Esophagus muscularis mucosa (tissue), 4 donors: ENCODE measurements at places on chromosomes 7 and 10. TPM values are rescaled to one million over a fixed set of nuclear protein-coding genes. Genes with fewer than 3 reads are reported as not detected.

GRCh38 chr7:21828841-21829240 lies 116.9 kb downstream of the CDCA7L start:
- no peak overlapping the region for H3K27ac ChIP-seq
- no peak overlapping the region for H3K4me3 ChIP-seq
- no peak for DNase-seq

- no peaks in the 10 kb centered on the region for H3K36me3 ChIP-seq
- no peak for DNase-seq
- no peak overlapping the region for H3K4me3 ChIP-seq
- H3K4me1 ChIP-seq: peaks cover 22% of the 10 kb centered on the region
- H3K27ac ChIP-seq: no peak overlapping the region
- H3K27me3 ChIP-seq: no peaks in the 10 kb centered on the region
These were observed 19.4 kb downstream of the NRAP start for GRCh38 chr10:113644185-113645120.

DNA sequence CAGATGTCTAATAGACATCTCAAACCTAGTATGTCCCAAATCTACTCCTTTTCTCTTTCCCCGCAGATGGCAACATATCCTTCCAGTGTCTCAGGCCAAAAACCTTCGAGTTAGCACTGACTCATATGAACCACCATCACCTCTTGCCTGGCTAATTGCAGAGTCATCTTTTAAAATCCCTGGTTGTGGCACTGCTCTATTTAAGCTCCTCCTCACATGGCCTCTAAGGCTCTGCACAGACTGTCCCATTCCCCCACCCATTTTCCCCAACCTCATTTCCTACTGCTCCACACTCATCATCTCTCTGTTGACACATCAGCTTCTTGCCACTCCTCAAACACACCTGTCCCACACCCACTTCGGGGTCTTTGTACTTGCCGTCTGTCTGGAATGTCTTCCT lies 16.8 kb upstream of the HBP1 start:
- H3K27me3 ChIP-seq: no peaks in the 10 kb centered on the region
- DNase-seq: no peak
- H3K27ac ChIP-seq: no peak overlapping the region
- H3K36me3 ChIP-seq: peaks cover 23% of the 10 kb centered on the region
- H3K4me1 ChIP-seq: peaks cover 16% of the 10 kb centered on the region
- H3K4me3 ChIP-seq: no peak overlapping the region

GRCh38 chr7:92797284-92797683 lies 39.1 kb downstream of the CDK6 start:
- H3K4me1 ChIP-seq: peaks cover 72% of the 10 kb centered on the region
- DNase-seq: no peak
- H3K36me3 ChIP-seq: no peaks in the 10 kb centered on the region
- no peaks in the 10 kb centered on the region for H3K27me3 ChIP-seq

DNA sequence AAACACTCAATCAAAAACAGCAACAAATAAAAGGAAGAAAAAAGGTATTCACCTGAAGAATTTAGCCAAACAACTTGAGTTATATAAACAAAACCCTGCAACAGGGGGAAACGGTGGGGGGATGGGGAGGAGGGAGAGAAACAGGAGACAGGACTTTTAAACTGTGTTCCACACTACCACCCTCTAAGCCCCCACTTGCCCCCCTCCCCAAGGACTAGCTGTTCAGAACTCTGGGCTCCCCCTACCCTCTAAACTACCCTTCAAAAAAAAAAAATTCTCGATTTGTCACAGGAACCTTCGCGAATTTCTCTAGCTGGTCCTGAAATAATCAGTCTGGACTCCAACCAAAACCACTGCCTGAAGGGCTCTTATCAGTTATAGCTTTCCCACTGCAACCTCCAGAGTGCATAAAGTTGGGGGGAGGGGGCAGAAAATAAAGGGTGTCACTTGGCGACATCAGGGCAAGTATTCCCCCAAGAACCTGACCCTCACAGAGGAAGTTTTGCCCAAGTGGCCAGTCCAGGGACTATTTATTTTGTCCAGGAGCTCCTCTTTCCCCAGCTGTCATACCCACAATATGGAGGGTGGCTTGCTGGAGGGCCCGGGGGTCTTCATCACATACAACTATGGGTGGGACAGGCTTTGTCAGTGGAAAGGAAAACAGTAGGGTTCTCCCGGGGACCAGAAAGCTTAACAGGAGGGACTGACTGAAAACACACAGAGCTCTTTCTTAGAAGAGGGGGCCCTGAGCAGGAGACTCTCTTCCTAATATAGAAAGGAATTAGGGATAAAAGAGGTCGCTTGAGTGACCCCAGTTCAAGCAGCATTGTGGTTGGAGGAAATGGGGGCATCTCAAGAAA lies 1.3 kb downstream of the UBE2H start:
- H3K36me3 ChIP-seq: no peaks in the 10 kb centered on the region
- peak overlapping the region; percentile 97 for H3K27ac ChIP-seq
- H3K4me1 ChIP-seq: peaks cover 44% of the 10 kb centered on the region
- H3K4me3 ChIP-seq: peak overlapping the region; percentile 97

- DNase-seq: no peak
- no peaks in the 10 kb centered on the region for H3K27me3 ChIP-seq
- H3K36me3 ChIP-seq: no peaks in the 10 kb centered on the region
- H3K4me3 ChIP-seq: no peak overlapping the region
These were observed 93.8 kb upstream of the MTPN start for GRCh38 chr7:136070736-136071505.

- H3K27ac ChIP-seq: no peak overlapping the region
- H3K4me1 ChIP-seq: peaks cover 15% of the 10 kb centered on the region
- no peak overlapping the region for H3K4me3 ChIP-seq
- H3K36me3 ChIP-seq: no peaks in the 10 kb centered on the region
These were observed 144.1 kb downstream of the C10orf105 start for GRCh38 chr10:71575451-71575850.

DNA sequence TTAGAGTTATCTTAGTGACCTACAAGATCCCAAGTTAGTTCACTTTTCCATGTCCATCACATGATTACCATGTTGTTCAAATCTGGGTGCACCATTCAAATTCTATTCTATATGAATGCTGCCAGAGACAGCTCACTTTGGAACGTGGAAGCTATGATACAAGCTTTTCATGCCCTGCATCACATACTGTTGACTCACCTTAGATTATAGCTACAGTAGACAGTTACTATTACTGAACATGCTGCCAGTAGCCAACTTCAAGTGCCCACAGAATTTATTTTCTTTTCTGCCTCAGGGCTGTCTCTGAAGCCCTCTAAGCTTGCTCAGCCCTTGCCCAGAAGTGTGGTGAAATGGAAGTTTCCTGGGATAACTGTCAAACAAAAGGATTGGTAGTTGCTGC lies 231.1 kb downstream of the GPR158 start:
- H3K4me3 ChIP-seq: no peak overlapping the region
- no peak for DNase-seq
- H3K36me3 ChIP-seq: no peaks in the 10 kb centered on the region
- no peak overlapping the region for H3K27ac ChIP-seq
- no peaks in the 10 kb centered on the region for H3K27me3 ChIP-seq

DNA sequence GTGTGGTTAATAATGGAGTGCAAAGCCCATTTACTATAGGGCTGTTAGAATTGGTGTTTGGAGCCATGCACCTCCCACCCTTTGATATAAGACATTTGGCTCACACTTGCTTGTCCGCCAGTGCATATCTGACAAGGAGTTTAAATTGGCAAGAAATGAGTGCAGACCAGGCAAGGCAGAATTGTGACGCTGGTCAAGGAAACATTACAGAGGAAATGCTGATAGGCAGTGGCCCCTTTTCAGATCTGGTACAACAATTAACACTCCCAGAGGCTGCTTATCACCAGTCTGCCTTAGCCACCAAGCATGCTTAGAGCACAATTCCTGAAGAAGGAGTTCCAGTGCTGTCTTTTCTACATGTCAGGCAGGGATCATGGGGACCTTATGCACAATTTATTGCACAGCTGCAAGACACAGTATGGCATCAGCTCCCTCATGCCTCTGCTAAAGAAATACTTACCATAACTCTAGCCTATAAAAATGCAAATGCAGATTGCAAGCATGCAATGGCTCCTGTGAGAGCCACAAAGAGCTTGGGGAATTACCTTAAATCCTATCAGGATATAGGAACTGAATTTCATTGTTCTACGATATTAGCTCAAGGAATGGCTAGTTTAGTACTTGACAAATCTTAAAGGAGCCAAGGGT lies 35.2 kb downstream of the OR13A1 start:
- H3K27ac ChIP-seq: no peak overlapping the region
- no peak overlapping the region for H3K4me3 ChIP-seq
- no peaks in the 10 kb centered on the region for H3K36me3 ChIP-seq
- no peak for DNase-seq

- H3K27ac ChIP-seq: no peak overlapping the region
- H3K36me3 ChIP-seq: peaks cover 9% of the 10 kb centered on the region
- H3K27me3 ChIP-seq: no peaks in the 10 kb centered on the region
- H3K4me1 ChIP-seq: no peaks in the 10 kb centered on the region
- DNase-seq: no peak
These were observed 15.6 kb downstream of the ABCC2 start for GRCh38 chr10:99798031-99798430.

DNA sequence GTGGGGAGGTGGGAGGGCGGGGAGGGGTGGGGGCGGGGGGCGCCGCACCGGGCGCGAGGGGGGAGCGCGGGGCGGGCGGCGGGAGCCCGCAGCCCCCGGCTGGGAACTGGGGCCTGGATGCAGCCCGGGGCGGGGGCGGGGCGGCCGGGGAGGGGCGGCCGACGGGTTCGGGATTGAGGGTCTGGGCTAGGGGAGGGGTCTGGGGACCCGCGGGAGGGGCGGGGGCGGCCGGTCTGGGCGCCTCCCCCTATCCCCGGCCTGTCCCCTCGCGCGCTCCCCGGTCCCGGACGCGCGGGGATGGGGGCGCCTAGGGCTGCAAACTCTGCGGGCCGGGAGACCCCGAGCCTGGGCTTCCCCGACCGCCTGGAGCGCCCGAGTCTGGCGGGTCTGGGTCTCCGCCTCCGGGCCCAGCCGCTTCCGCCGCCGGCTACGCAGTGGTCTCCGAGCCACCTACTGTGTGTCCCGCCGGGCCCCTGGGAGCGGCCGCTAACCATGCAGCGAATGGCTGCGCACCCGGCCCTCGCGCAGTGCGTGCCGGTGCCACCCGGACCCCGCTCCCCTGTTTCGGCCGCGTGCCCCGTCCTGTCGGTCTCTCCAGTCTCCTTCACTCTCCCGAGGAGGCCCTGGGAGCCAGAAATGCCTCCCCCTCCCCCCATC lies 375 bp upstream of the FGF8 start:
- peaks cover 86% of the 10 kb centered on the region for H3K27me3 ChIP-seq
- H3K4me1 ChIP-seq: peaks cover 36% of the 10 kb centered on the region
- DNase-seq: no peak
- H3K4me3 ChIP-seq: peak overlapping the region; percentile 40
- no peak overlapping the region for H3K27ac ChIP-seq
- H3K36me3 ChIP-seq: no peaks in the 10 kb centered on the region

GRCh38 chr10:14826076-14826829 lies 11.6 kb downstream of the CDNF start:
- no peaks in the 10 kb centered on the region for H3K36me3 ChIP-seq
- DNase-seq: no peak
- H3K27ac ChIP-seq: no peak overlapping the region
- H3K27me3 ChIP-seq: no peaks in the 10 kb centered on the region

DNA sequence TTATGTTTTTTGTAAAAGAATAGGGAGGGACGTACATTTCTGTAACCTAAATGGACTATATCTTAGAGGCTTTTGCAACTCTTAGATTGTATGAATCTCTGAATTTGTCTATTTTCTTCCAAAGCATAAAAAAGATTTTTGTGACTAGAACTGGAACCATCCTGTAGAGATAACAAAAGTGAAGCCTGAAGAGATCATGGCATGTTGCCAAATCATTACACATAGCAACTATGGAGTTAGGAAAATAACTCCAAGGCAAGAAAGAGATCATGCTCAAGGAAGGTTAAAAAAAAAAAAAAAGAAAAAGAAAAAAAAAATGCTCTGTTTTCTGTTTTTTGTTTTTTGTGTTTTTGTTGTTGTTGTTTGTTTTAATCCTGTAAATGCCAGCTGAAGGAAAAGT lies 567.7 kb upstream of the ZWINT start:
- no peaks in the 10 kb centered on the region for H3K27me3 ChIP-seq
- no peak for DNase-seq
- H3K4me3 ChIP-seq: no peak overlapping the region
- H3K27ac ChIP-seq: no peak overlapping the region
- H3K36me3 ChIP-seq: no peaks in the 10 kb centered on the region

GRCh38 chr7:25037325-25037724 lies 57.3 kb upstream of the OSBPL3 start:
- H3K27me3 ChIP-seq: no peaks in the 10 kb centered on the region
- H3K27ac ChIP-seq: no peak overlapping the region
- peaks cover 8% of the 10 kb centered on the region for H3K4me1 ChIP-seq
- H3K4me3 ChIP-seq: no peak overlapping the region

The PIK3CG gene
- 3.3 TPM for total RNA-seq

The SLC25A13 gene
- total RNA-seq: 15.6 TPM

The RBM20 gene
- total RNA-seq: 6.2 TPM

The HECW1 gene
- total RNA-seq: 0.42 TPM

The RASA4 gene
- 40.9 TPM for total RNA-seq

The ABCB1 gene
- 4.5 TPM for total RNA-seq

The CEP41 gene
- total RNA-seq: 0.83 TPM

The AMZ1 gene
- total RNA-seq: 0.66 TPM

The GJD4 gene
- total RNA-seq: not detected
